GM23338 (cell line): ENCODE measurements at places on chromosomes 11 and 22. TPM values are rescaled to one million over a fixed set of nuclear protein-coding genes. Genes with fewer than 3 reads are reported as not detected.

DNA sequence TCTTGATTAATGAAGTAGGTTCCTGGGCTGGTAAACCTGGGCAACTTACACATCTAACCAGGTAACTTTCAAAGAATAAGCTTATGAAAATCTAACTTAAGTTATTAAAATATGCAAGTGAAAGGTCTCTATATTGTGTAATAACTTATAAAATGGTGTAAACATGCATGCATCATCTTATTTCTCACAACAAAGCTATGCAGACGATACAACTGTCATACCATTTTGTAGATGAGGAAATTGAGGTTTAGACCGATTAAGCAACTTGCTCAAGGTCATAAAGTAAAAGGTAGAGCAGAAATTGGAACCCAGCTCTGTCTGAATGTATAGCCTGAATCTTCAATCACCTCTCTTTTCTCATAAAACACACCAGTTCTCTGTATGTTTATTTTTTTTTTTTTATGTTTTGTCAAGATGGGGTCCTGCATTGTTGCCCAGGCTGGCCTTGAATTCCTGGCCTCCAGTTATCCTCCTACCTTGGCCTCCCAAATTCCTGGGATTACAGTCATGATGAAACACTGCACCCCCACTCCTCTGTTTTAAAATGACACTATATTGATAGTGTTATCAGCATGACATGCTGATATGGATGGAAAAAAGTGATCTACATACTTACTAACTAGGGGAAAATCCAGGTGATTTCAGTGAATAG lies 109.6 kb downstream of the SGSM3 start:
- DNase-seq = no peak

CATSPERZ gene
- 0.99 and 1.8 TPM in 2 replicates for polyA plus RNA-seq

GRM5 gene
- polyA plus RNA-seq = 0.12 and 0.23 TPM in 2 replicates

PANX2 gene
- 2.6 and 2.8 TPM in 2 replicates for polyA plus RNA-seq

DNA sequence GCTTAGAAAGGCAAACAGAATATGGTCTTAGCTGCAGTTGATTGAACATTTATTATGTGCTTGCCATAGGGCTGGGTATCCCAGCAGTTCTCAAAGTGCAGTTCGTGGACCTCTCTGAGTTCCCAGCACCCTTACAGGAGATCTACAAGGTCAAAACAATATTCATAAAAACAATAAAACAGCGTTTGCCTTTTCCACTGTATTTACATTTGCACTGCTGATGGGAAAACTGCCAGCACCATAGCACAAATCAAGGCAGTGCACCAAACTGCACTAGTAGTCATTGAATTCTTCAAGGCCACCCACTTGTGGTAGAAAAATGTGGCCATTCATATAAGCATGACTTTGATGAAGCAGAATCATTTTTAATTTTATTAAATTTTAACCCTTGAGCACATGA lies 128.1 kb downstream of the CCDC34 start:
- DNase-seq = no peak

- DNase-seq = peak; percentile 23
Measured at GRCh38 chr22:24427500-24428164, at the start of gene ADORA2A. Gene ADORA2A (plus strand): TSS chr22:24427599. CDS start chr22:24433405, 5,806 bp downstream.

PGA3 gene
- polyA plus RNA-seq = 0.37 TPM in 1 of 2 replicates, not detected in the other

PGA5 gene
- polyA plus RNA-seq = 0.45 and 1.0 TPM in 2 replicates

- no peak for DNase-seq
Measured at GRCh38 chr11:15893080-15893492, 463.3 kb downstream of the SOX6 start.

HTR3A gene
- polyA plus RNA-seq = 5.5 and 5.8 TPM in 2 replicates

DNA sequence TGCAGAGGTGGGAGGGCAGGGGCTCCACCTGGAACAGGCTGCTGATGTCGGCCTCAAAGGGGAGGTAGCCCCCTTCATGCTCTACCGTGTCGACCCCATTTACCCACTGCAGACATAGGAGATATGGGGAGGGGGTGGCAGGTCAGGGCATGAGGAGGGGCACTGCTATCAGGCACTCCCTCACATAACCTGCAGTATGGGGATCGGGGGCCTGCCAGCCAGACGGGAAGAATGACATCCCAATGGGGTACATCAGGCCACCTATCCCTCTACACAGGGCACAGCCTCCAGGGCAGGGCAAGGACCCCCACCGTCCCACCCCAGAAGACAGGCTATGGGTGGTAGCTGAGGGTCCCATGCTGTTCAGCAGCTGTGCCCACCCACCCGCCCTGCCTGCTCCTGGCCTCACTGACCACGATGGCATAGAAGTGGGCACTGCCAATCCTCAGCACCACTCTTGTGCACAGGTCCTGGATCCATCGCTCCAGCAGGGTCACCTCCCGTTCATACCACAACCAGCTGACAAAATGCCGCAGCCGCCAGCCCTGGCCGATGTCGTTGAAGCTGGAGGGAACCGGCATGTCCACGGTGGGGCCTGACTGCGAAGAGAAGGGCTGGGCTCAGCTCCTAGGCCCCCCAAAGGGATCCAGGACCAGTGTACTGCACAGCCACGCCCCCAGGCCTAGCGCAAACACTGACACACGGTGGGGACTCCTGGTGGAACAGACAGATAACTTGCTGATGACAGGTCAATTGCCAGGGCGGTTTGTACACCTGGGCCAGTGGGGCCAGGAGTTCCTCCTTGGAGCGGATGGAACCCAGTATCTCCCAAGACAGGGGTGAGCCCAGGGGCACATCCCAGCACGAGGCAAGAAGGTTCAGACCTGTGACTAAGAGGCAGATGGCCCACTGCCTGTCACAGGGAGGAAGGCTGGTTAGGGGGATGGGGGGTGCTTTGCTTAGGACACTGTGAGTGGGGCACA lies 24.1 kb downstream of the RGL4 start:
- no peak for DNase-seq

SLC43A3 gene
- 11.5 and 14.3 TPM in 2 replicates for polyA plus RNA-seq

NPAS4 gene
- polyA plus RNA-seq = 0.66 and 0.71 TPM in 2 replicates

GRCh38 chr11:120668537-120668936 lies 157.0 kb downstream of the GRIK4 start:
- no peak for DNase-seq
